ENCODE measurements at places on chromosomes 2 and 18.

DNA sequence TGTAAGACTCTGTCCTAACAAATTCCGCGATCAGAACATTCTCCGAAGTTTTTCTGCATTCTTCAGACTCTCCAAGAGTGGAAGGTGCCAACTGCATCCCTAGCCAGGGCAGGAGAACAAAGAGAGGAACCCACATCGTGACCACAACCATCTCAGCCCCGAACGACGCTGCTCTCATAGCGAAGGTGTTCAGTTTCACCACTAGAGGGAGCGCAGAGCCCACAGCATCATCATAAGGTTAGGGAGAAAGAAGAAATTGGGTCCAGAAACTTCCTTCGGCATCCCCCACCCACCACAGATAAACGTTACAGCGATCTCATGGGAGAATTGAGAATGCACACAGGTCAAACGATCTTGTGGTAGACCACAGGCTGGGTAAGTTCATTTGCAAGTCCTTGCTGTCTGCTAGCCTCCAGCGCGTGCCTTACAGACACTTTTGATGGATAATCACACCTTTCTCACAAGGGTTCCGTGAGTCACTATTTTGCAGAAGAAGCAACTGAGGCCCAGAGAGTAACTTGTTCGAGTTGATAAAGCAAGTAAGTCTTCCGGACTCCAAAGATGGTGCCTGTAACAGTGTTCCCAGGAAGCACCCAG is 53.7 kb upstream of the ARL4C start:
- DNase-seq = peak; percentile 36

GRCh38 chr18:76397631-76398030 is 97.4 kb downstream of the ZNF516 start:
- DNase-seq = no peak

DNA sequence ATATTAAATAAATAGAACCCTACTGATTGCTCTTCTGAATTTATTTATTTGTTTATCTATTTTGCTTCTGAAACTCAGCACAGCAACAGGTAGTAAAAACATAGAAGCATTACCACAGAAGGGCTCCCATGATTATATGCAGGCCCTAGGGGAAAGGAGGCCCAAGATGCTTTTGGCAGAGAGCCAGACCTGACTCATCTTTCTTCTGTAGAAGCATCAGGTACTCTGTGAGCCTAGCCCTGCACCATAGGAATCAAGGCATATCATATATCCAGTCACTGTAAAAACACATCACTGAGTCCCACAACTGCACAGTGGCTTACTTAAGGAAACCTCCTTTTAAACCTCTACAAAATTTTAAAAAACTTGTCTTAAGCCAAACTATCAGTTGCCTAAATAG is 1.8 kb downstream of the SCN9A start:
- peak; percentile 29 for DNase-seq

DNA sequence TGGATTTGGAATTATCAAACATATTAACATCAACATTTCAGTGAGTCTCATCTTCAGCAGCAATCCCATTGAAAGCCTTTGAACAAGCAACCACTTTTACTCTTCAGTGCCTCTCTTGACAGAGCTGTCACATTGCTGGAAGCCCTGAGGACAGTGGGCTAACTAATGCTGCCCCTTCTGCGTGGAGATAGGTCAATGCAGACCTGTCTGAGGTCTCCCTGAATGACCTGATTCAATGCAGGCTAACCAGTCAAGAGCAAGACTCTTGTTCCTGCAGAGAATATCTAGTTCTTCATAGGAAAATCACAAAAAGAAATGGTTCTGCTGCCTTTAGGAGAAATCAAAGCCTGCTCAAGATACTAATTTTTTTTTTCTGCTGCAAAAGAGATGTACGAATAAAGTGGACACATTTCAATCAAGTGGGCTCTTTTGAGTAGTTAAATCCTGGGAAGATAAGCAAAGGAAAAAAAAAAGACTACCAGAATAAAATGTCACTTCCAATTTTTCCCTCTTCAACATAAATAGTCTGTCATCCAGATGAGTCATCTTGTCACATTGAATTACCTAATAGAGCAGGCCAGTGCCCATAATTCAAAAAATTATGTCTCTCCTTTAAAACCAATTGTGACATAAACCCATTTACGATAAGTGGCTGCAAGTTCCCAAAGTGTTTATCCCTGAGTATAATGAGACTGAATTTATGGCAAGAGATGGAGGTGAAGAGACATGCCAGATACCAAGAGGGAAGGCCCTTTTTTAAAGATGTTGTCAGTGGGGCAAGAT is 1269.0 kb upstream of the DDX18 start:
- no peak for DNase-seq

GRCh38 chr2:181915102-181915501 is 23.6 kb downstream of the ITPRID2 start:
- DNase-seq = no peak

DNA sequence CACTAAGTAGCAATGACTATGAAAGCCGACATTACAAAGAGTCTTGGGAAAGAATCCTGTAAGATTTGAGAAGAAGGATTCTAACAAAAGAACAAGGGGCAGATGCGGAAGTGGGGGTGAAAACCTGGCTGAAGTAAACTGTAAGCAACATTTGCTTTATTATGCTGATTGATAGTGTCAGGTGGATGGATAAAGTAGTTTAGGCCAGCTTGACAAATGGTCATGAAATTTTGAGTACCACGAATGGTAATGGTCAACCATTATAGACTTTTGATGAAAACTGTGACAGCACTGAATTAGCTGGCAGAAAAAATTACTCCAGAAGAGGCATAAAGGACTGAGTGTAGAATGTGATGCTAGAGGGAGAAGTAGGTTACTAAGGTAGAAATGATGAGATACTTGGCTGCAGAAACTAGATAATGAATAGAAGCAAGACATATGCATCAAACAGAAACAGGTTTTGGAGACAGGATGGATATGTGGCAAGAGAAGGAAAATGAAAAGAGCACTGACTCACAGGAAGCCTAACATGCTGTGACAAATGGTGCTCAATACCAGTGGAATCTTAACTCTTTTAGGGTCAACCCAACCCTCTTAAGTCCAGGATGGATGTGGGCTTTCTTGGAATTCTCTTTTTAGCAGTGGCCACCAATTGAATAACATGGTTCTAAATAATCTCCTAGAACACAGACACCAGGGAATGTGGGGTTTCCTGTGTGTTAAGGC is 6.8 kb downstream of the THUMPD2 start:
- DNase-seq = no peak

DNA sequence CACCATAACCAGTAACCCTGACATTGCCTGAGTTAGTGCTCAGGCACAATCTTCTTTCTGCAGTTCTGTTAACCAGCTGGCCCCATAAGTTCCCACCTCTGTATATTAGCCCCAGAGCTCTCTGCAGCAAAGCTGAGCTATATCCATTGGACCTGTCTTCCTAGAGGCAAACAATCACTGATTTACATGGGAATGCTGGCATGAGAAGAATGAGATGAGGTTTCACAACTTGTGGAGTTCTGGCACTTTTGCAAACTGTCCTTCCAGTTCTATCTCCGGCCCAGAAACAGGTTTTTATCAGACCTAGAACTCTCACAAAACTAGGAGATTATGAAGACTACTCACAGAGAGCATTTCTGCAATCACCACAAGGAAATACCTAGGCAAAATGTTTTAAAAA is 7.9 kb upstream of the CCBE1 start:
- DNase-seq = no peak

DNA sequence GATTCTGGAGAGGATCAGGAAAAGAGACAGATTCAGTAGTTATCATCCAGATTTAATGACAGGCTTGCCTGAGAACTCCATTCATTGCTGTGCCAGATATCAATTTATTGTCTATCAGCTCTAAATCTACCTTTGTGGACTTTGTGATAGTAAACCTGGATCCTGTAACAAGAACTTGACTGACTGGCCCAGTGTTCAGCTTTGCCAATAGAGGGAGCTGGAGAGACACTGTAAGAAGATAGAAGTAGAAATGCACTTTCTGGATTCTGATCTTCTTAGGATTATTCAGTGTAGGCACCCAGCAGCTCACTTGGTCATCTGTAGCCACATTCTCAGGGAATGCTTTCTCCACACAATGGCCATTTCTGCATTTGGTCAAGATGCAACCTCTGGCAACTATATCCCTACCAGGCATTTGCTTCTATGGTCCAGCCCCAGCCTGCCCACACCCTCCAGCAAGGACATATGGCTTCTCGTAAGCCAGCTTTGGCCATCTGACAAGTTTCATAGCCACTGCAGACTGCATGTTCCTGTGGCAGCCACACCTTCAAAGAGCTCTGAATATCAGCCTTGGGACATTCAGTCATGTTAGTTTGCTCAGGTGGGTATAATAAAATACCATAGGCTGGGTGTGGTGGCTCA is 6.1 kb upstream of the SERPINB8 start:
- DNase-seq = no peak

GRCh38 chr2:219408631-219409030 is 9.5 kb upstream of the DES start:
- no peak for DNase-seq

DNA sequence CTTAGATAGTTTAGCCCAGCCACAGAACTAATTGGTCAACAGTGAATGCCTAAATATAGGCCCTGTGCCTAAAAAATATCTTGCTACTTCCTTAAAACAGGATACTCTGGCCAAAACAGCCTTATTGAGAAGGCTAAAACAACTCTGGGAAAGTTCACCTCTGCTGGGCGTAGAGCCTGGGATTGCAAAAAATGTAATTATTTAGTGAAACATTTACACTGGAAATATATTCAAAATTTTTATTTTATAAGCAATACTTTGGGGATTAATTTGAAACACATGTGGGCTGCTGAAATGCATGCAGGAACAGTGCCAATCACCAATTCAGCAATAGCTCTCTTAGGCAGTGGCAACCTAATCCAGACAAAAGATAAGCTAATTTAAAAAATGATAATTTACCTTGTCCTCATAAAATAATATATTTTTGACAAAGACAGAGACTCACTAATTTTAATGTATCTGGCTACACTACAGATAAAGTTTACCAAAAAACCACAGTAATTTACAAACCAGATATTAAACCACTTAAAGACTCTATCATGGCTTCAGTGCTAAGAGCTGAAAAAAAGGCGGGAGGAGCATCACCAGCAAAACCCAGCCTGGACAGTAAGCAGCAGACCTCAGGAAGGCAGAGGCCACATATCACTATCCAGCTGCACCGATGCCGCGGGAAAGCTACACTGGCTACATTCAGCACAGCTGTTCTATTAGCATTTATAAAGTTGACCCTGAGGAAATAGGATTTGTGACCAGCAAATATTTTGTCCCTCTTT is 18.5 kb downstream of the TRAK2 start:
- DNase-seq = peak; percentile 73

GRCh38 chr2:73292906-73293533 is 328 bp downstream of the EGR4 start:
- DNase-seq = no peak

DNA sequence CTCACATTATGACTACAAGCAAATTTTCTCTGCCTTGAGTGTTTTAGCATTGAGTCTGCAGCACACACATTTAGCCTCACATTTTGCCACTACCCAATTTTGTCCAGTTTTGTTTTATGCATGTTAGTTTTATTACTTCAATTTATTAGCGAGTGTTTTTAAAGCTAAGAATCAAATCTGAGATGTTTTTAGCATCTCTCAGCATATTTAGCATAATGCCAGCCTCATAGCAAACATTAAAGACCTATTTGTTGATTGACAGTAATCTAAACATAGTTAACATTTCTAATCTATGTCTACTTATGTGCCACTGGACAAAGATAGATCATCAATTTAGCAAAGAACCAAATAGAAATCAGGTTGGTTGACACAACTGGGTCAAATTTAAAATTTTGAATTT is 94.1 kb upstream of the NXPH2 start:
- no peak for DNase-seq

DNA sequence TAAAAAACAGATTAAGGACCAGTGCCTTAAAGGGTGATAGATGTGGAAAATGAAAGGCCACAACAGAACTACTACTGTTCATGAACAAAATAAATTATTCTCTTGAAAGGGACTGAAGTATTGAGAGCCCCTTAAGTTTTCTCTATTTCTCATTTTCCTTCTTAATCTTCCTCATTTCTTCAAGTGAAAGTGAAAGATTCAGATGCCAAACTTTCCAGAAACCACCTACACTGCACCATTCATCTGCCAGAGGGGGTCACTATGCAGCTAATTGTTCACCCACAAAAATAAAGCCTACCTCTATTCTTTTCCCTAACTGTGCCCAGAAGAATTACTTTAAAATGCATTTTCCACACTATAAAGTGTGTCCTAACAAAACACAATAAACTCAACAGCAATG is 140.1 kb downstream of the NR4A2 start:
- DNase-seq = no peak

DNA sequence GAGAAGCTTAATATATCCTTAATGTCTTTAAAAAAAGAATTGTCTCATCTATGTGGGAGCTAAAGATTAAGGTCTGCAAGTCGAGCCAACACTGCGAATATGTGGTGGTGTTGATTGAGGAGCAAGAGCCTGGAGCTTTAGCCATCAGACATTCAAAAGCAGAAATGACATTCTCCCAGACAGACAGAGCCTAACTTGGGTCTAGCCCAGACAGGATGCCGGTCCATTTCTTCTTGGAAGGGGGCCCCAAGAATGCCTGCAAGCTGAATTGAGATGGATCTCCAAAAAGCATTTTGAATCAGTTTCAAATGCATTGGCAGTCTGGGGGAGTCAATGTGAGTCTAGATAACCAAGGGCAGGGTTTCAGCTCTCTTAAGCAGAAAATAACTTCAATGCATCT is 30.1 kb upstream of the EML4 start:
- DNase-seq = no peak

DNA sequence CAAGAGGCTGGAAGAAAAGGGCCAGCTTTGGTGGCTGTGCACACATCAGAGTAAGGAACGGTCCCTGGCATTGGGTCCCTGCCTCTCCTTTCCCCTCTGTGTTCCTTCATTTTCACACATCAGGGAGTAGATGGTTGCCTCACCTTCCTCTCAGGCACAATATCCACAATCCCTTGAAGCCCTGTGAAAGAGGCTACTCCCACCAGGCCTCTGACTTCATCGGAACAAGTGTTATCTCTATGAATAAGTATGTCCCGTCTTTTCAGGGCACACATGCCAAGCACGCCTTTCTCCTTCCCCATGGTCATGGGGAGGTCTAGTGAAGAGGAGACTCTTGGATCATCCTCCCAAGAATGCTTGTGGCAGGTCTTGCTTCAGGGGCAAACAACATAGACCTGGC is 61.2 kb upstream of the LMAN1 start:
- no peak for DNase-seq

- no peak for DNase-seq
These were observed 389.3 kb downstream of the STK39 start for GRCh38 chr2:167858086-167858485.

- DNase-seq = no peak
These were observed 184.1 kb downstream of the CALCRL start for GRCh38 chr2:187263675-187264560.

DNA sequence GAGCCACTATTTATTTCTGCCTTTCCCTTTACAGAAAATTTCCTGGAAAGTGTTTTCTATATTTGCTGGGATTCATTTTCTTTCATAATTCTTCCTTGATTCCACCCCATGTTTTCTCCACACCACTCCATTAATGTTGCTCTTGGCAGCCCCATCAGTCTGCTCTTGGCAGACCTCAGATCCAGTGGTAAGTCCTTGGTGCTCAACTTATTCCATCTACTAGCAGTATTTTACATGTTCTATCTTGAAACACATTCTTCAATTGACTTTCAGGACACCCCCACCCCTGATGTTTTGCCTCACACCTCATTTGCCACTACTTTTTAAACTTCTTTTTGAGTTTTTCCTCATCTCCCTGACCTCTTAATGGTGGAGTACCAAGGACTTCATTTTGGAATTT is 65.0 kb downstream of the HNMT start:
- no peak for DNase-seq

Data from hematopoietic multipotent progenitor cell treated with erythropoietin and hydrocortisone succinate and interleukin-3 and kit ligand, for 15 days (in vitro differentiated cells).